ENCODE measurements at places on chromosomes 2 and 18.

DNA sequence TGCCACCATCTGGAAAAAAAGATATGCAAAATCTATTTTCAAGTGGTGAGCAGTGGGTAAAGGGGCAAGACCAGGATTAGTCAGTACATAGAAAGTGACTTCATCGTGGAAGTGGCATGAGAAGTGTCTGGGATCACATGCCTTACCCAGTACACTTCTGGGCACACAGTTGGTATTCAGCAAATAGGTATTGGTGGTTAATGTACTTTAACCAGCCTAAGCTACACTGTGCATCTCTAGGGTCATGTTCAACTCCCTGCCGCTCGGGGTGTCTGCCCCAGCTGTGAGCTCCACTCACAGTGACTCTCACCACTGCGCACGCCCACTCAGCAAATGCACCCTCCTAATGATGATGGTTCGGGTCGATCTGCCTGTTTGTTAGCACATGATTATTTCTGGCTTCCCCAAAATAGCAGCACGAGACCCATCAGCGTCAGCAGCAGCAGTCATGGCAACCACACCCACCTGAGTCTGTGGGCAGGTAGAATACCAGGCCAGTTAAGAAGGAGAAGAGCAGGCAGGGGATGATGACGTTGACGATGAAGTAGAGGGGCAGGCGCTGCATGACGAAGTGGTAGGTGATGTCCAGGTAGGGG, 11.1 kb downstream of the CHRNA1 start:
- no peak for DNase-seq

GRCh38 chr2:119015845-119016244, 73.9 kb downstream of the MARCO start:
- no peak for DNase-seq

DNA sequence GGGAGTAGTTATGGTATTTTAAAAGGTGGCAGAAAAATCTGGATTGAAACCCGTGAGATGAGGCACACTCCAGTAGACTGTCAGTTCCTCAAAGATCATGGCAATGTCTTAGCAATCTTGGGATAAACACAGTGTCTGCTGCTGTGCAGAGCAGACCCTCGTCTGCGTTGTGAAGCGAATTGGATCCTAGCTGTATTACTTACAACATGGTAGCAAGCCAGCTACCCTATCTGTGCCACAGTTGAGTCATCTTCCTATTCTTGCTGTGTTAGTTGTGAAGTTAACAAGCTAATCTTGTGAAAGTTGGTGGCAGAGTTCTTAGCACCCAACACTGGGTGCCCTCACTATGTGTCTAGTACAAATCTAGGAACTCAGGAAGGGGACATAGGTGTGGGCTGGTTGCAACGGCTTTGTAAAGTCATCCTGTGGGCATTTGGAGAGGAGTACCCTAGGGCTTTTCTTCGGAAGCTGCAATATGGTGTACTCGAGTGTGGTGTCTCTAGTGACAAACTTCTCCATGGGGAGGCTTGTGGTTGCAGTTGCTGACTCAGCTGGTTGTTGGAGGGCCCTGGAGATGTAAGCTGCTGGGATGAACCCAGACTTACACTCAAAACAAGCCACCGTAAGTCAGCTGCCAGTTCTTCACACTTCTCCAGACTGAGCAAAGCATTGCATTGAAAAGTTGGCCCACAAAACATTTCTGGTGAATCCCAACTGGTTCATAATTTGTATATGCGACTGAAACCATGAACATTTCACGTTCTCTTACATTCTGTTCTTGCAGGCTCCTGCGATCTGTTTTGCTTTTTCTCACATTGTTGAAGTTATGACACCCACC, 61.5 kb downstream of the ADCYAP1 start:
- DNase-seq: no peak

GRCh38 chr2:59249441-59250306, 1008.5 kb upstream of the FANCL start:
- no peak for DNase-seq
